ENCODE measurements at places on chromosomes 4 and X.

GRCh38 chrX:104854188-104854587 lies 288.2 kb downstream of the IL1RAPL2 start:
- no peak for DNase-seq

- DNase-seq = peak; percentile 72
Observed at GRCh38 chr4:102760645-102761295, at the start of gene MANBA. MANBA (minus strand) TSS chr4:102760968; CDS start chr4:102760894, 74 bp downstream.

DNA sequence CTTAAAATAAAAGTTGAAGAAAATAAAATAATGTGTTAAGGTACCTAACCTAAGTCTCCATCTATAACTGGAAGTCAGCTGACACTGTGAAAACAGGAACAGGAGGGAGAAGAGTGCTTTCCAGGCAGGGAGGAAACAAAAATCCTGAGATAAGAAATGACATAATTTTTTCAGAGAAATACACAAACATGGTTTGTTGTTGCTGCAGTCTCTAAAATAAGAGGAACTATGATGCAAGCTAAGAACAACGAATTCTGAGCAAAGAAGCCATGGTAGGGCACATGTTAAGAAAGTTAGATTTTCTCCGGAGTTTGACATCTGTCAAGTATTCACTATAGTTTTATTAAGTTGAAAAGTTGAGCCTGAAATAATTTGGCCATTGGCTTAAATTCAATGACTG lies 26.9 kb downstream of the PAPSS1 start:
- DNase-seq = no peak

GRCh38 chr4:119300101-119300978 lies 21.6 kb downstream of the FABP2 start:
- DNase-seq = peak; percentile 91

GRCh38 chr4:6257247-6258025 lies 12.2 kb upstream of the WFS1 start:
- DNase-seq = no peak

Measured in stimulated activated CD4-positive, alpha-beta T cell treated with anti-CD3 and anti-CD28 coated beads, Interleukin-2, amount 100 ng/mL, for 48 hours (primary cell).